ENCODE measurements at places on chromosomes 11 and 22.

GRCh38 chr11:10622957-10623791 is 54.7 kb upstream of the LYVE1 start:
- DNase-seq: no peak

DNA sequence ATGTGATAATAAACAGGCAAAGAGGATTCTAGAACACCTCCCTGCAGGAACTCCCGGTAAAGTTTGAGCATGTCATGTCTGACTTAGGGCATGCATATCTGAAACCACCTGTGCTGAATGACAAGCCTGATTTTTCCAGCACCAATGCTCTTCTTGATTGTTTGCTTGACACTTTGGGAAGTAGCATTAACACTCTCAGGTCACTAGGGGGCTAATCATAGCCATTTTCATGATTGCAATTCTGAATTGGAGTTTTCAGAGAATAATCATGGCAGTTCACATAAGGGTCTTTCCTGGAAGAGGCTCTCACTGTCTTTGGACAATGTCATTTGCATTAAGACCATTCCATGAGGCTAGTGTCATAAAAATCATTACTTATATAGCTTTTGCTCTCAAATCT is 234.4 kb upstream of the MTNR1B start:
- DNase-seq: no peak

DNA sequence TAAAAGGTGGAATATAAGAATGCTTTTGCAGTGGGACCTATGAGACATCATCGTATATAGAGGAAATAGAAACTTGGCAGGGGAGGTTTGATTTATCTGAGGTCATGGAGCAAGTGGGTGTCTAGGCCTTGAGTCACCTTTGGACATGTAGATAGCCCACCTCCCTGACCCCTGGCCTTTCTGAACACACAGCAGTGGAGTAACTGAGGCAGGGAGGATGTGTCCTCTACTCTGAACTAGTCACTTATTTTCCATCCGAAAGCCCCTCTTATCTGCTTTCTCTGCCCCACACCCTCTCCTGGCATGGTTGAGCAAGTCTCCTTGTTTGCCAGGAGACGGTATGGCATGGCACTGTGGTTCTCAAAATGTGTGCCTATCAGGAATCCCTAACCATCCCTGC is 7.9 kb downstream of the CD82 start:
- DNase-seq: no peak

GRCh38 chr11:34513682-34514449 is at the start of gene ELF5:
TSS of gene ELF5 (minus strand) at chr11:34513794. CDS start at chr11:34505749, 8,045 bp downstream.
- DNase-seq: no peak

GRCh38 chr11:128964463-128964930 is 21.8 kb upstream of the TP53AIP1 start:
- DNase-seq: no peak

- DNase-seq: no peak
These were observed 84.6 kb upstream of the NAV2 start for GRCh38 chr11:19628018-19628417.

DNA sequence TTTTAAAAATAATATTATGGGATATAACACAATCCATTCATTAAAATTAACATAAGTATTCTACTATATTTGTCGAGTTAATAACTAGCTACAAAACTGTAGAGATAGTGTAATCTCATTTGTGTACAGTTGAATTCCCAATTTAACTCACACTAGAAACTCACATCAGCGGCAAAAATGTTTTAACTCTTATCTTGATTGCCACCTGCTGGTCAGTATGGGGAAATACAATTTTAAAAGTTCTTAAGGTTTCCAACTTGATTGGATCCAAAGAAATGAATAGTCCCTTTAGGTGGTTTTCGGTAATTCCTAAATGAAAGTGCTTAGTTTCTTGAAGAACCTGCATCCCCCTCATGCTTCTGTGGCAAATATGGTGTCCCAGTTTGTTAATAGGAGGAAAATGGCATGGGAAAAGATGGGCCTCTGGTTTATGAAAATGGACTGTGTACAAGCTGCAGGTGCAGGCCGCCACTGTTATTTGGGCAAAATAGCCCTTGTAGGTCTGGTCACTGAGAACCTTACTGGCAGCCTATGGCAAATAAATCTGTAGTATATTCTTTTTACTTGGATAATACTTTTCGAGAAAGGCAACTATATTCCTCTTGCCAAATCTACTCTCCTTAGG is 33.7 kb upstream of the SLC17A6 start:
- peak; percentile 40 for DNase-seq

DNA sequence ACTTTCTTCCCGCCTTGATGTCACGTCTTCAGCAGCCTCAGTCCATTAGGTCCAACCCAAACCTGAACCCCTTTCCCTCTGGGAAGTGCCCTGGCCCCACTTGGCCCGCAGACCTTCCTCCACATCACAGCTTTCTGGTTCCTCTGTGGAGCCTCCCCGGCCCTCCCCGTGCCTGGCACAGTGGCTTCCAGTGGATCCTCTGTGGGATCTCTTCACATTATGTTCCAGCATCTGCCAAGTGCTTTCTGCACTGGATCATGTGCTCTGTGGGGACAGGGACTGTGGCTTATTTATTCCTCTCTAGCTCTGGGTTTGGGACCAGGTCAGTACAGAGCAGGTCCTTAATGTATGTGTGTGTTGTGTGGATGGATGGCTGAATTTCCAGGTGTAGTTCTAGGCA is 30.9 kb downstream of the POLR3H start:
- DNase-seq: no peak

GRCh38 chr11:13135385-13136271 is 126.5 kb downstream of the RASSF10 start:
- no peak for DNase-seq
